IPS-NIHi11 (cell line): ENCODE measurements at places on chromosomes 16 and 17.

DNA sequence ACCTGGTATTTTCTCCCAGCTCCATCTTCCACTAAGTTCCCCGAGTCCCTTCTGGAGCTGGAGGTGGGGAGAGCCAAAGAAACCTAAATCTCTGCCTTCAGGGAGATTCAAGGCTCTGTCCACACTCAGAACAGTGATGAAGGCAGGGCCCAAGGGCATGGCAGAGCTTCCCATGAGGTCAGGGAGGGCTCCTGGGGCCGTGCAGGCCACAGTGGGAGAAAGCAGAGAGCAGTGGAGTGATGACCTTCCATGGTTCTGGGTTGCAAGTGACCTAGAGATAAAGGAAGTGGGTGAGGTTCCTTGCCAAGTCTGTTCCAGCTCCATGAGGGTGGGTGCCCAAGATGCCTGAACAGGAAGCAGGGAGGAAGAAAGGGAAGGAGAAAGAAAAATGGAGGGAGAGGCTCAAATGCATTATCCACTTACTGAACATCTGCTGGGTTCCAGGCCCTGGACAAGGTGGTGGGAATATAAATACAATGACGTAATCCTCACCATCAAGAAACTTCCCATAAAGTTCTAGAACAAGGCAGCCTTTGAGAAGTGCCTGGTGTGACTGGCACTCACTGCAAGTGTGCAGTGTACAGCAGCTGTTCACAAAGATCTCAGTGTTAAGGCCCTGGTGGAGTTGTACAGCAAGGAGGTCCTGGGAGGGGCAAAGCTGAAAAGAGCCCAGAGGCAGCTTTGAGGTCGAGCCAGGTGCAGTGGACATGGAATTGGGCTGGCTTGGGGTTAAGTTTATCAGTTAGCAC, 13.3 kb downstream of the TBKBP1 start:
- DNase-seq = no peak

DNA sequence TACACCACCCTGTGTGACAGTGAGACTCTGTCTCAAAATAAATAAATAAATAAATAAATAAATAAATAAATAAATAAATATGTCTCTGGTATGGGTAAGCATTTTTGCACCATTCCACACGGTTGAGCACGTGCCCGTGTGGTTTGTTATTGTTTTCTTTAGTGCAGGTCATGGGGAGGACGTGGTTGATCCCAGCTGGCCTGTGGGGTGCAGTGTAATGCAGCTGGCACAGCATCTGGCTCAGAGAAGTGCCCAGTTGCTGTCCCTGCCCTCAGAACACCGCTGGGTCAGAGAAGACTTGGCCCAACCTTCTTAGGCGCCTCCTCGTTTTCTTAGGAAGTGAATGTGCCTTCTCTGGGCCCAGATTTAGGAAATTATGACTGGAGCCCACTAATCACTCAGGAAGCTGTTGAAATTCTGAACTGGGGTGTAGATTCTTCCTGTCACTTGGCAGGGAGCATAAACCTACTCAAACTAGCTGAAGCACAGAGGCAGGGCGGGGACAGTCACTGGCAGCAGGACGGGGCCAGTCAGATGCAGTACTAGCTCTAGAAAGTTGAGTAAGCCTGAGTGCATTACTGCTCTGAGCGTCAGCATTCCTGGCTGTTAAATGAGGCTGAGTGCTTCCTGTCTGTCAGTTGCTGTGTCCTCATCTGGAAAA, 85.9 kb downstream of the SNX29 start:
- no peak for DNase-seq

GRCh38 chr17:58531661-58532554, 17.5 kb upstream of the MTMR4 start:
- peak; percentile 93 for DNase-seq

GRCh38 chr17:39555368-39555767, 52.4 kb downstream of the NEUROD2 start:
- DNase-seq = no peak

DNA sequence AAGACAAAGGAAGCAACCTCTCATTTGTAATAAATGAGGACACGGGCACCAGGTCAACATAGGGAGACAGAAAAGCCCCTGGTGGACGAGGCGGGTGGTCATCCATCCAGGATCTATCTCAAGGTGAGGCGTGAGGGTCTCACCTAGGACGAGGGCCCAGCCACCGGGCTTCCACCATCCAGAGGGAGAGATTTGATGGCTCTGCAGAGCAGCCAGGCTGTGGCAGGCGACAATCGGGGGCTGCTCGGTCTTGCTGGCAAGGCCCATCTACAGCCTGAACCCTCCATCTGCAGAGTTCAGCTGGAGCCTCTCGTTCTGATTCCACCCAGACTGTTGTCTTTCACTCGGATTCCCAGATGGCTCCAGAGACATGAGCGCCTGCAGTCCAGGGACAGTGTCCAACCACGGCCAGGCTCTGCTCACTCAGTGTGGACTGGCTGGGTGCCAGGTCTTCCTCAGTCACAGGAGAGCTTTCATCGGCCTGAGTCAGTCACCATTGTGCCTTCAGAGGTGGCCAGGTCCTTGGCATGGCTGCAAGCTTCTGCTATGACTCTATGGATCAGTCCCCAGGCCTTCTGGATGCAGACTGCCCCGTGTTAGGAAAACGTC, 5.9 kb downstream of the LITAFD start:
- no peak for DNase-seq

DNA sequence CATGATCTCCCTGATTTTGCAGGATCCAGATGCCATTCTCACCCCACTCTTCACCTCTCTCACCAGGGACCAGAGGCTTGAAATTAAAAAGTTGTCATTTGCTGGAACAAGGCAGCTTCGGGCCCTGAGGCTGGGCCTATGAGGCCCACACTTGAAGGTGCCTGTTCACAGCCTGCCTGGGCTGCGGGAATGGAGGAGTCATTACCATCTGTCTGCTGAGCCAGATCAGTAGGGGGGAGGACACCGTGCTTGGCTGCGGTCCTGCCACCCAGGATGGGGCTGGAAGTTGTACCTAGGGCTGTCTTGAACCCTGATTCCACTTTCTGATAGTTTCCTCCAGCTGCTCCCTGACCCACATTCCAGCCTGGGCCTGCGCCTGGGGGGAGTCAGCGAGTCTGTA, 208.3 kb upstream of the N4BP1 start:
- DNase-seq = no peak

GRCh38 chr17:50541716-50542688, 5.0 kb upstream of the SPATA20 start:
- peak; percentile 99 for DNase-seq

- DNase-seq = no peak
These were observed 4.4 kb upstream of the RNF43 start for GRCh38 chr17:58421711-58422110.

GRCh38 chr16:53131363-53132071, 76.7 kb downstream of the CHD9 start:
- peak; percentile 83 for DNase-seq

DNA sequence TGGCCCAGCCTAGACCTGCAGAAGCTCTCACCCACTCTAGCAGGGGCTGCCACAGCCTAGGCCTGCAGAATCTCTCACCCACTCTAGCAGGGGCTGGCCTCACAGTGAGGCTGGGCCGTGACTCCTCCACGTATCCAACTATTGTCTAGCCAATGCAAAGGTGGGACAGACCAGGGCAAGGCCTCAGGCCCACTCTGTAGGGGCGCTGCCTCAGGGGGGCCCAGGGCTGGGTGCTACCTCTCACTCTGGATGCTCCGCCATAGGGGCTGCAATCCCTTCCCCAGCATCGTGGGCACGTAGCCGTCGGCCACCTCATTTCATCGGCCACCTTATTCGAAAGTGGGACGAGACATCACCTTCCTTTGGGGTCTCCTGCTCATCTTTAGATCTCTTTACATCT, 51.7 kb downstream of the RPH3AL start:
- no peak for DNase-seq

GRCh38 chr17:40937384-40937819, at the start of gene KRT23:
Gene KRT23, minus strand, starts transcription at chr17:40937646. Its CDS starts 1,043 bp downstream, at chr17:40936603.
- DNase-seq = peak; percentile 46

DNA sequence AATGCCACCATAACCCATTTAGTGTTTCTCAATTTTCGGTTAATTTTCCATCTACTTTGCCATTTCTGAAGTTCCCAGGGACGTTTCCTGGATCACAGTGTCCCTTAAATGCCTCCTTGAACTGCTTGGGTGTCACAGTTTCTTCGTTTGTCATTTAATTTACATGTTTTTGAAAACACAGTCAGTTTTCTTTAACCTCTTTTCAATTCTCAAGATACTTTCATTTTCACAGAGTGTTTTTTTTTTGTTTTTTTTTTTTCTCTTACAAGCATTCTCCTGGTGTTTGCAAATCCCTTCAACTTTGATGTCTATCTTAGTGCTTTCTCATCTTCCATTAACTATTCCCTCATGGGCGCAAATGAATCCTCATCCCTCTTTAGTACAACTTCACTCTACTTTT, 283.7 kb downstream of the GRIN2A start:
- no peak for DNase-seq

DNA sequence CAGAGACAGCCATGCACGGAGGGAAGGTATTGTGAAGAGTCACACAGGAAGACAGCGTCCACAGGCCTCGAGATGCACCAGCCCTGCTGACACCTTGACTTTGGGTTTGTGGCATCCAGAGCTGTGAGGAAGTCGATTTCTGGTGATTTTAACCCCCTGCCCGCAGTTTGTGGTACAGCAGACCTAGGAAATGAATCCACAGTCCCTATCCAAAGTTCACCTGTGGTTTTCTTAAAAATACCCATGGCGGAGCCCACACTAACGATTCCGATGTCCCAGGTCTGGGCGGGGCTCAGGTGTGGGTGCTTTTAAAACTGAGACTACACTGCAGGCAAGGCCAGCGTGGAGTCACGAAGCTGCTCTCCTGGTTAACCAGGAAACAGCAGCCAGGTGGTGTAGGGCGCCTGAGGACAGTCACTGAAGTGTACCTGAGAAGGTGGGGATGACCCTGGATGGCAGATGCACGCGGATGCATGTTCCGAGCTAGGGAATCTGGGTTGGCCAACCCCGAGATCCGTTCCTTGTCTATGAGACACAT, 14.4 kb upstream of the MEAK7 start:
- no peak for DNase-seq

- DNase-seq = no peak
These were observed 1.1 kb downstream of the VASN start for GRCh38 chr16:4372578-4373355.

DNA sequence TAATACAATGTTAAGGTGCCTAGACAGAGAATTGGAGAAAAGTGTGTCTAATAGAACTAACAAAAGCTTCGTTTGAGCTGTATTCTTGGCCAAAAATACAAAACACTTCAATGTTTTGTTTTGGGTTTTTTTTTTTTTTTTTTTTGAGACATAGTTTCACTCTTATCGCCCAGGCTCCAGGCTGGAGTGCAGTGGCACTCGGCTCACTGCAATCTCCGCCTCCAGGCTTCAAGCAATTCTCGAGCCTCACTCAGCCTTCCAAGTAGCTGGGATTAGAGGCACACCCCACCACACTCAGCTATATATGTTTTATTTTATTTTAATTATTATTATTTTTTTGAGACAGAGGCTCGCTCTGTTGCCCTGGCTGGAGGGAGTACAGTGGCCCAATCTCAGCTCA, 38.3 kb upstream of the CARMIL2 start:
- no peak for DNase-seq
